ENCODE measurements at places on chromosomes 16 and 17.

- DNase-seq, result no peak
These were observed 24.0 kb downstream of the SYCE1L start for GRCh38 chr16:77223184-77223583.

GRCh38 chr17:6843241-6843880 lies 11.8 kb upstream of the TEKT1 start:
- DNase-seq, result no peak

DNA sequence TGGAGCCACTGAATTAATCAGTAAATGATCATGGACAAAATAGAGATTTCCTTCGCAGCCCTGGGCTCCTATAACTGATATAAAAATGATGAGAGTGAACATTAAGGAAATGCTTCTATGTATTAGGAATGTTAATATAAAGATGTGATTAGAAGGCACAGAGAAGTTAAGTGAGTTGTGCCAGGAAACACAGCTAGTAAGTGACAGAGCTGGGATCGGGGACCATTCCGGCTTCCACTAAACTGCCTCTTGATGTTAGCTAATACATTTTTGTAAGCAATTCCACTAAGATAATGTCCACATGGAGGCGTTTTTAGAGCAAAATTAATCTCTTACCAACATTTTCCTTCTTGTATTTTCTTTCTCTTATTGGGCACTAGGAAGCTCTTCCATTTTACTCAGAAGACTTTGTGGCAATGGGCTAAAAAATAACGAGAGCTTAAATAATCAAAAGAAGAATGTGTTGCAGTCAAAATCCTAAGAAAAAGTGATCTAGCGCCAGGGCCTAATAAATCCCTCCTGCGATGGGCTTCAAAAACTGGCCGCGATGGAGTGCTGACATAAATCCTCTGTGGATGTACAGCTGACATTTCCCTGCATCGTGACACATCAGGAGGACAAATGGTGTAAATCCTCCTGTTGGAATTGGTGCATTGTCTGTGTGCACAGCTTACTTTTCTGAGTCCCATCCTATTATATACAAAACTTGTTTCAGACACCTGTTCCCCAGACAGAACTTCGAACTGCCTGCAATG lies 326.1 kb upstream of the MAF start:
- no peak for DNase-seq

DNA sequence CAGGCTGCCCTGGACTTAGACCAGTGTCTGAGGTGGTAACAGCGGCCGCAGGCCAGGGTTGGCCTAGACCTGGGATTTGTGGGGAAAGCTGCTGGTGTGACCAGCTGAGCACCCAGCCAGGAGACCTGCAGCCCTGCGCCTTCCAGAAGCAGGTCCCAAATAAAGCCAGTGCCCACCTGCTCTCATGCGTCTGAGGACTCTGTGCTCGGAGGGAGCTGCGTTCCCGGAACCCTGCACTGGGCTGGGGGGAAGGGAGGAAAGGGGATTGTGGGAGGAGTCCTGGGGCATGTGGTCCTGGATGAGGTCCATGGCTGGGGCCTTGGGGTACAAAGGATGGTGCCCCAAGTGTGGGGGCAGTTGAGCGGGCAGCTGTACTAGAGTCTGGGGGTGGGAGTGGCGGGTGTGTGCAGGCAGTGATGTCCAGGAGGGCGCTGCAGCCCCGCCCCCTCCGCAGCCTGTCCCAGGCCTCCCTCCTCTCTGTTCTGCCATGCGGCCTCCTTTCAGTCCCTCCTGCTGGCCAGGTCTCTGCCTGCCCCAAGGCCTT lies 1.8 kb upstream of the NECAB2 start:
- no peak for DNase-seq

DNA sequence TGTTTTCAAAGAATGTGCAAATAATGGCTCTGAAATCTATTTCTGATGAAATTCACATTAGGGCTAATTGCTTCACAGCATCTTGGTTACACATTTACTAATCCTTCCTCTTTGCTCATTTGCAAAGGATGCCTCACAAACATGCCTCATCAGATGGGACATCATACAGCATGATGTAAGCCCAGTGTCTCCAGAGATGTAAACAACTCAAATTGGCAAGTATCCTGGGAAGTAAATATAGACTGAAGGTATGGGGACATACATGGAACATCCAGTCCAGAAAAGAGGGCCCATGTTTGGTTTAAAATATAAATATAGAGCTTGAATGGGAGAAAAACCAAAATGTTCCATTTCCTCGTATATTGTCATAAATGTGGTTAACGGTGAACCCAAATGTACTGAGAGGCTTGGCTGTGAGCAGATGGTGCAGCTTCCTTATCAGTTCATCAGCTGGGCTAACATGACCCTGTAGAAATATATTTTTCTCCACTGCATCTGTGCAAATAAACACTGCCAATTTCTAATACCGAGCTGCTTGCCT lies 142.9 kb upstream of the NUDT7 start:
- no peak for DNase-seq

DNA sequence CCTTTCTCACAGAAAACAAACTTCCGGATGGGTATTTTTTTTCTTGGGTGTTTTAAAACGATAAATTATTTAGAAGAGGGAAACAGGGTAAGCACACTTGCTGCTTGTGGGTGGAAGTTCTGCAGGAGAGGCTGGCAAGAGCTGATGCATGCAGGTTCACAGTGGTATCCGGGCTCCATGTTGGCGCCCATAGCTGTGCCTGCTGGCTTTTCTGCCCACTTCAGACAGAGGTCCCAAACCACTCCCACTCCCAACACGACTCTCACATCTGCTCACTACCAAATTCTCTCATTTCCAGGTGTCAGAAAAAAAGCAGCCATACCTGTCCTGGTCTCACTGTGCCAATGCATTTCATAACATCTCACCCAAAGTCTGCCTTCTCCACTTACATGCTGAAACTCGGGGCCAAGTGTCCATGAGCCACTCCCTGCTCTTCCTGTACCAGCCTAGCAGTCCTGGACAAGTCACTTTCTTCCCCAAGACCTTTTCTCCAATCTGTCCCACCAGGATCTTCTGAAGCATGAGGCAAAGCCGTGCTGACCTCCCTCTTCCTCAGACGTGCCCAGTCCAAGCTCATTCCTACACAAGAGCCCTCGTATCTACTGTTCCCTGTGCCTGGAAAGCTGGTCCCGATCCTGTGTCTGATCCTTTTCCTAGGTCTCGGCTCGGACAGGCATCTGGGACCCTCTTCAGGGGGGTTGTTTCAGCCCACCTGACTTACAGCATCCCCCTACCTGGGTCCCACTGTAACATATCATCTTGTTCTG lies 1.5 kb downstream of the CD300LF start:
- DNase-seq, result no peak

DNA sequence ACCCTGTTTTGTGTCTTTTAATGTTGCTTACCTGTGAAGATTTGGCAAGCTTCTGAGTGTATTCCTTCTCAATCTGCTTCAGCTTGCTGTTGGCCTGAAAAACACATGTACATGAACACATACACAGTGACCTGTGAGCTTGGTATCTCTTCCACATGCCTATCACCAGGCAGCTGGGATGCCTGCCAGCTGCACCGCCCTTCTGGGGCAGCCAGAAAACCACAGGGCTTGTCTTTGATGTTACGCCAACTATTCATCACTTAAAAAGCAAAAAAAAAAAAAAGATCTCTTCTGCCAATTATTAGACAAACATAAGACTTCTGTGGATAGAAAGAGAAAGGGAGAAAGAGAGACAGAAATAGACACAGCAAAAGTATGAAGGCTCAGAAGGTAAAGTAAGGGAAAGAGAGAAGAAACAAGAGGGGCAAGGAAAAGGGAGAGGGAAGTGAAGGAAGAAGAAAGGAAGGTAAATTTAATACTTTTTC lies 189.2 kb upstream of the AXIN2 start:
- DNase-seq, result peak; percentile 8

- no peak for DNase-seq
These were observed 13.6 kb upstream of the TMIGD1 start for GRCh38 chr17:30347488-30347887.

DNA sequence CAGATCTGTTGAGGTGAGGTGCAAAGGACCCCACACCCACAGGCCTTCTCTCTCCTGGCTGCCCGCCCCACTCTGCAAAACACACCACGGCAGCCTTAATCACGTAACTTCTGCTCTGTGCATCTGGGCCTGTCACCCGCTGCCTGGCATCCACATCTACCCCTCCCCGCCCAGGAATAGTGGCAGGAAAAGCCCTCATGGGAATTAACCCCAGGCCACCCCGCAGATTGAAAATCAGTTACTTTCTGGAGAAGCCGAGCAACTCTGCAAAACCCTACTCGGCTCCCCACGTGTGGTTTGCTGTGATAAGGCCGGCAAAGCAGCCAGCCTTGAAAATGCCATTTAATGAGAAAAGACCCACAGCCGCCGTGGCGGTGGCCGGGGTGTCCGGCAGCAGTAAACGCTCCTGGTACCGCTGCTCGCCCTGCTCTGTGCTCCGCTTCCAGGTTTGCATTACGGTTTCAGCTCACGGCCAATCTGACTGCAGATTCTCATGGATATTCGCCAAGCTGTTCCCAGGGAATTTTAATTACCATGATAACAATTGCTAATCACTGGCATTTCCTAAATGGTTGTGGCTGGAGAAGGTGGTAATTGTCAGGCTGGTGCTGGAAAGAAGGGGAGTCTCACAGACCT lies 78.0 kb upstream of the DOC2B start:
- no peak for DNase-seq

DNA sequence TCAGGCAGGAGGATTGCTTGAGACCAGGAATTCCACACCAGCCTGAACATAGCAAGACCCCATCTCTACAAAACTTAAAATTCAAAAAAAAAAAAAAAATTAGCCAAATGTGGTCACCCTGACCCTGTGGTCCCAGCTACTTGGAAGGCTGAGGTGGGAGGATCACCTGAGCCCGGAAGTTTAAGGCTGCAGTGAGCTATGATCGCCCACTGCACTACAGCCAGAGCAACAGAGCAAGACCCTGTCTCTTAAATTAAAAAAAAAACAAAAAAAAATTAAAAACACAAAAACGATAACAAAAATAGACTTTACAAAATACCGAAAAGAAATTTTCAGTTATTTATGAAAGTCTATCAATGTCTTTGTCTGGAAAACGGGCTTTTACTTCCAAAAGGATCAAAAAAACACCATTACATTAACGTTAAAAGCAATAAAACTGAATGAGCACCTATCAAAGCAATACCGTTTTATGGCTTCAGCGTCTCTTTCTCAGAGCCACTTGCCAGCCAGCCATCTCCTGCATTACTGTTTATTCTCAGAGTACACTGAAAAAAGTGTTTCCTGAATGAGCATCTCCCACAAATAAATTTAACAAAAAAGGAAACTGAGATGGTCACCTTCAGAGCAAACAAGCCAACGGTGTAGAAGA lies 6.1 kb downstream of the USP7 start:
- DNase-seq, result no peak

DNA sequence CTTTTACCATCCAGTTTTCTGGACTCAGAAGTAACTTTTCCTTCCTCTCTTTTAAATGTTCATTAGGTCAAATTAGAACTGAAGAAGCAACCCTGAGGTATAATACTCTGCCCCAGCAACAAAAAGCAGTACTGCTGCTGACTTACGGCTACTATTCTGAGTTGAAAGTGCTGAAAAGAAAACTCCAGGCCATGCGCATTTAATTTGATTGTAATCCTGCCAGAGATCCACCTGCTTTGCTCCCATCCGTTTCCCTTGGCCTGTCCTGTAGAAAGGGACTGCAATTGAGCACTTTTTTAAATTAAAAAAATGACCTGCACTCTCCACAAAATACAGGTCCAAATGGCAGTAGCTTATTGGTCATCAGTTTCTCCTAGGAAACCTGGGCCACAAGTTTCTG lies 61.6 kb downstream of the PITPNC1 start:
- no peak for DNase-seq

GRCh38 chr17:58227733-58228132 lies 8.7 kb upstream of the MKS1 start:
- no peak for DNase-seq

DNA sequence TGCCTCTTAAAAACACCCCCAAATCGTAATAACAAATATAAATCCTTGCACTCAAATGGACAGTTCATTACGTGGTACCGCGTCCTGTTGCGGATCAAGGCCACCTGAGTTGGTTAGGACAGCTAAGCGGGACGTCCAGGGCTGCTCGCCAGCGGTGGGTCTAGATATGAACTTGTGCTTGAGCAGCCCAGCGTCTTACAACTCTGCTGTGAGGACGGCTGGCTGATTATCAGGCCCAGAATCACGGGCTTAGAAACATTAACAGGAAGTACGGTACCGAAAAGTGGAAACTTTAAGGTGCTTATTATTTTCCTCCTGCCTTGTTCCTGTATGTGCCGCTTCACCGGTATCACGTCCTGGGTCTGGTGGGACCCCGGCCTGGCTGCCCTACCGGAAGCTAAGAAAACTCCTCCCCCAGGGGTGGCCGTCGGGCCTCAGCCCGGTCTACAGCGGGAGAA lies 832 bp upstream of the SRRM2 start:
- DNase-seq, result no peak

DNA sequence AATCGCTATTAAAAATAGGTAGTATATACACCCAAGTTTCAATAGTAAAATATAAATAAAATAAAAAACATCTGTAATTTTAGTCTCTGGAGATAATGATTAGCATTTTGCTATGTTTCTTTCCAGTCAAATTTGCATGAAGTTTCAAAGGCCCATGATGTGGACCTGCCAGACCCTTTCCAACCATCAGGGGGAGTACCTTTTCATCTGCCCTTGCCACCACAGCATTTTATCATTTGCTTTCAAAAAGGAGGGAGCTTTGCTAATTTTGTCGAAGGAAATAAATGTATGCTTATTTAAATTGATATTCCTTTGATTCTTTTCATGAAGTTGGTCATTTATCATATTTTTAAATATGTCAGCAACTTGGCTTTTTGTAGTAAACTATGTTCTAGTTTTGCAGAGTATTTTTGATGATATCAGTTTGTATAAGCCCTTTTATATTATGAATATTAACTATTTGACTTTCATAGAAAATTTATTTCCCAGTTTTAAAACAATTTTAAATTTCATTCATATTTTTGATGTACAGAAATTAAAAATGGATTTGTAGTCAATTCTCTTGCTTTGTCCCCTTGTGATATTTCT lies 115.2 kb upstream of the NETO2 start:
- no peak for DNase-seq

DNA sequence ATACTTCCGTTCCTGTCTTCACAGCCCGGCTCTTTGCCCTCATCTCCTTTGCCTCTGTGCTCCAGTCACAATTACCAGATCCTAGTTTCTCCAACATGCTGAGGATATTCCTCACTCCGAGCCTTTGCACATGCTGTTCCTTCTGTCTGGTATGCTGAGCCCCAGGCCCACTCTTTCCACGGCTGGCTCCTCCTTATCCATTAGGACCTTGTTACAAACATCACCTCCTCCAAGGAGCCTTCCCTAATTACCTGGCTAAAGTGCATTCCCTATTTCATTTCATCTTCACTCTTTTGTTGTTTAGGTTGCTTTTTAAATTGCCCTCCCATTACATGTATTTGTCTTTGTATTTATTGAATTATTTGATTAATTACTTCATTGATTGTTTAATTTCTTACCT lies 14.9 kb upstream of the ADGRG1 start:
- no peak for DNase-seq
